Fibroblast of the conjunctiva (primary cell): ENCODE measurements at places on chromosomes 5 and 9.

DNA sequence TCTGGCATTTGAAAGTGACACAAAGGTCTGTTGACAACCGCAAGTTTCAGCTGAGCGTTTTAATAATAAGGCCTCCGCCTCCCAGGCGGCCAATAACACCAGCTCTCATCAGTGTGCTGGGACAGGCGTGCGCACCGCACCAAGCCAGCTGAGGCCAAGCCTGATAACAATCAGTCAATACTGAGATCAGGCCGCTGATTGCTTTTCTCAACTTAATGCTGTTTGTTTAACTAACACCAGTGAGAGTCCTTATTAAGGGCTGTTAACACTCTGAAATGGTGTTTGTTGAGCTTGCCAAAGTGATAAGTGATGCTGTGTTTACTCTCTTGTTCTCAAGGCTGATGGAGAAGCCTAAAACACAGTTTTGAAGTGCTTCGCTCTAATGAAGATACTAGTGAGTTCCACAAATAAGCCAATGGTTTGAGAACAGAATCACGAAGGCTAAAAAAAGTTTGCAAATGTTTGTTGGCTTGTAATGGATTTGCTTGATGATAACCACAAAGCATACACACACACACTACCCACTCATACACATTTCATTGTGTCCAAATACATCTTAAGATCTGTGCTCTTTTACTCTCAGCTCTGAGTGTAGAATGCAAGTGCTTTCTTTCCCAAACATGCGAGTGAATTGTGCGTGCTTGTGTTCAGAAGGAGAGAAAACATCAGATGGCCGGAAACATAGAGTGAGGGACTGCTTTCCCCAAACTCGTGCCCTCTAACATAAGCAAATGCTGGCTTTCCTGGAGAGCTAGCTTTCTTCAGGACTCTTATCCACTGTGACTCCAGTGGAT lies 330.4 kb upstream of the KLF4 start:
- DNase-seq = no peak

DNA sequence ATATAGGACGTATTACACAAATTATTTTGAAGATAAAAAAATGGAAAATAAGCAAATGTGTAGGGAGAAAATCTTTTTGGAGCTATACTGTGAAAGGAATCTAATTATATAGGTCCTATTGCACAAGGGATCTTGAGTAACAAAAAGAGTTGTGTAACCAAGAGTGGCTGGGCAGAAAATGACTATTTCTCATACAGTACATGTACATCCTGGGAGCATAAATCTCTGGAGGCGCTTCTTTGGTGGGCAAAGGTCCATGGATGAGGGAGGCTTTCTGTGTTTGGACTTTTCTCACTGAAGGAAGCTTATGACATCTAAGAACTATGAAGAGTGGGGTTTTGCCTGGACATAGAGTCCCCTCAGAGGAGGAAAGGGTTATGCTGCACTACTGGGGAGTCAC lies 29.8 kb downstream of the ANKS6 start:
- no peak for DNase-seq

GRCh38 chr5:60185231-60186099 lies 291.9 kb upstream of the PDE4D start:
- no peak for DNase-seq

GRCh38 chr9:127450243-127450760 lies 904 bp downstream of the RPL12 start:
- no peak for DNase-seq

DNA sequence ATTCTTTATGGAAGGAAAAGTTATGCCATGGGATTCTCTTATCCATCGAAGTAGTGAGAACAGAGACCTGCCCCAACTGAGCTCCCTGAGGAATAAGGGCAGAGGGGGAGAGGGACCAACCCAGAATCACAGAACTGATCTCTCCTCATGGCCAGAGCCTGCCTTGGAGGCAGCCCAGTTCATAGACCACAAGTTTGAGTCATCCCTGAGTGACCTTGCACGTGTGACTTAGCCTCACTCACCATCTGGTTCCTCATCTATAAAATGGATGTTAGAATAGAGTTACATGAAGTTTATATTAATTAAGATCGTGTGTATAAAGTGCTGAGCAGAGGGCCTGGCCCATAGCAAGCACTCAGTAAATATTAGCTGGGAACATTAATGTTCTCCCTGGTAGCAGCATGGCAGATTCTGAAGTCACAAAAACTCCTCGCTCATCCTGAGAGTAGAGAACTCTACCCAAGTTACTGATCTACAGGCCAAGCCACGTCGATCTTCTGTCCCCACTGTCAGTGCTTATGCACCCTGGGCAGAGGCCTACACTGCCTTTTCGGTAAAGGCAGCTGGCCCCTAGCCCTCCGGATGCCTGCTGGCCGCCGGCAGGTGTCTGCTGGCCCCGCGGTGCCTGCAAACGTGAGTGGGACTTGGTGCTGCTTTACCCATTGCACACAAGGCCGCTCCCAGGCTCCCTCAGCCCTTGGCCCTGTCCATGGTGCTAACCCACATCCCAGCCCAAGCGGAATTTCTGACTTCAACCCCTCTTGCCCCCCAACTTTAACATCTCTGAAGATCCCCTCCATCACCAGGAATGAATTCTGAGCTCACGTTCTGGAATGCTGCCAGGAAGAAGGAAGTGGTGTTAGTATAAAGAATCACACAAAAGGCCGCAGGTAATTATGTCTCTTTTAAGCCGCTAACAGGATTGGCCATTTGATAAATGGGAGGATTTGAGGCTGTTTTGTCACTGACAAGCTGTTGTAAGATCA lies 61.1 kb upstream of the ARAP3 start:
- DNase-seq = no peak
